Astrocyte of the hippocampus (primary cell): ENCODE measurements at places on chromosomes 13 and 19.

- peak; percentile 90 for DNase-seq
Measured at GRCh38 chr13:23673354-23673753, 103.1 kb downstream of the TNFRSF19 start.

GRCh38 chr19:51568456-51568855 lies 2.6 kb upstream of the ZNF175 start:
- DNase-seq = no peak

GRCh38 chr19:35000338-35000646 lies 169 bp downstream of the GRAMD1A start:
- DNase-seq = no peak

DNA sequence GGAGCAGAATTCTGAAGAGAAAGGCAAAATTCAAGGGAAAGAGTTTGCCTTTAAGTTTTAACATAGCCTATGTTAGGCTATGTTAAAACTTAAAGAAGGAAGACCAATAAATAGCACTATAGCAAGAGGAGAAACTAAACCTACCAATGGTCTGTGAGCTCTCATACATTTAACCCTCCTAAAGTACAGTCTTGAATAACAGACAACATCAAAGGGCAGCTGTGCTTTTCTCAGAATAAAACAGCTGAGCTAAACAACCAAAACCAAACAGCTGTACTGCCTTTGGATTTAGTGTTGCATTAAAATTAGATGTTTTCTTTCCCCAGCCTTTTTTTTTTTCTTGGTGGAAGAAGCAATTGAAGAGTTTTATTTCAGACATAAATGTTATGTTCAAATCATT lies 34.0 kb downstream of the KLF5 start:
- DNase-seq = no peak

DNA sequence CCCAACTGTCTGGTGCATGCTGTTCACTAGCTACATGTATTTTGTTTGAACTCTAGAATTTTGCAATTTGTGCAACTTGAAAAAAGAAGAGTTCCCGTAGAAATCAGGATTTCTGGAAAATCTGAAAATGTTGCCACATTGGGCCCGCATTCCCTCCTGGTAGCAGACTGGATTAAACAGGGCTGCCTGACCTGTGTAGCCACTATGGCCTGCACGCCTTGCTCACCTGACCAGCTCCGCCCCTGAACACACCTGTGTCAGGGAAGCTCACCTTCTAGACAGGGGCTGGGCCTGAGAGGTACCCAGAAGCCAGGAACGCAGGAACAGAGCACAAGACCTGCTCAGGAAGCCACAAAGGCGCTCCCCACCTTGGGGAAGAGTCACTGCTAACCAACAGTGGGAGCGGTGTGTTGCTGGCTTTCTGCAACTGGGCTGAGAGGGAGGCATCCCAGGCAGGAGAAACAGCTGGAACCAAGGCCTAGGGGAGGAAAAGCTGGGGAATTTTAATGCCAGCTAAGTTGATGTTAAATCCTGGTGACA lies 106.5 kb downstream of the UQCRFS1 start:
- no peak for DNase-seq

DNA sequence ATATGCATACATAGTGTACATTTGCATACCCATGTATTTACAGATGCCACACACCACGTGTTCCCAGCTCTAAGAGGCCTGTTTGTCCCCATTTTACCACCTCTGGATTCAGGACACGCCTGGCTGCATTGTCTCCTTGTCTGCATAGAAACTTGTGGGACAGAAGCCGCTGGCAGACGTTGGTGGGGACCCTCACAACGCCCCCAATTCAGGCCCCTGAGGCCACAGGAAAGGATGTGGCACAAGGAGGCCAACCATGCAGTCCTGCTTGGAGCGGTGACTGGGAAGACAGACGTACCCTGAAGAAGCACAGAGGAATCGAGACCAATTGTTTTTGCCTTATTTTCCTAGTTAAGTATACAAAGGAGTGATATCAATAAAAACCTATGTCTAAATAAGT lies 96.1 kb downstream of the ANKRD10 start:
- DNase-seq = no peak

- DNase-seq = no peak
Measured at GRCh38 chr19:55440411-55441105, 2.5 kb downstream of the SHISA7 start.

- no peak for DNase-seq
Measured at GRCh38 chr13:73993661-73994060, 140.5 kb downstream of the KLF12 start.

DNA sequence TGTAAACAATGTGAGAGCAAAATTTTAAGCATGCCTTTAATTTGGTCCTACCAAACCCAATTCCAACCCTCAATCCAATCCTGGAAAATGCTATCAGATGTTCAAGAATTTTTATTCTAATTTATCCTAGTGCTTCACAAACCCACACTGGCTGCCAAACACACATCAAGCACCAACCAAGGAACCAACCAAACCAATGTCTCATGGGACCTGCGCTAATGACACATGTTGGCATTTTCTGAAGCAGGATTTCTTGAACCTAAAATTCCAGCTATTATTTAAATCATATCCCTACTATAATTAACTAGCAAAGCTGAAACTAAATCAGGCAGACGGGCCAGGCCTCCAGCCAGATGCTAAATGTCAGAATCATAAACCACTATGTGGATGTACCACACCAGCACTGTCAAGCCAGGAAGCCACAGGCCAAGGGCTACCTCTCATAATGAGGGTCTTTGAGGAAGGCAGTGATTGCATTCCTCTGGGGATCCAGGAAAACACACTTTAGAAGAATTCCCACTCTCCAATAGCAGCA lies 5.8 kb downstream of the LATS2 start:
- no peak for DNase-seq

GRCh38 chr13:104461049-104461448 lies 1394.8 kb upstream of the SLC10A2 start:
- peak; percentile 11 for DNase-seq

DNA sequence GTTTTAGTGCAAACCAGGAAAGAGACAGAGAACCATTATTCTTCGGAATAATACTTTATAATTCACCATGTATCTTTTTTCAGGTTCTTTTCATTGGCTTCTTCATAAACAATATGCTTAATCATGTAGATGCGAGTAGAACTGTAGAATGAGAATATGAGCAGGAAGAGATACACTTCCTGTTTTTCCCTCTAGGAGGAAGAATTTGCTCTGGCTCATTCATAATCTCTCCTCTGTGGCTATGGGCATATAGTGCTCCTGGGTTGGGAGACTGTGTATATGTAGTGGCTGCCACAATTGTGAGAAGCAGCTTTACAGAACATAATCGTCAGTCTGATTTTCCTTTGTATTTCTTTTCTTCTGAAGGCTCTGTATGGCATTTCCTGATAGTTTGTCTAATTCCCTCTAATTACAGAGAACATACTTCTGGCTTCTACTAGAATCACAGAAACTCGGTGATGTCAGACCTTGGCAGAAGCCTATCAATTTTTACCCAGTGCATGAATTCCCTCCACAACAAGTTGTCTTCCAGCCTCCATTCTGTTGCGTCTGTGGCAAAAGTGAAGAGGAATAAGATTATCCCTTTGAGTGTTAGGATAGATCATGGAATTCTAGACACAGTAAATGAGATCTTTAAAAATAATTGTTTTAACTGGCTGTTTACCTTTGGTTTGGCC lies 2.9 kb upstream of the DCLK1 start:
- no peak for DNase-seq

GRCh38 chr19:19067276-19068072 lies 3.7 kb downstream of the SLC25A42 start:
- DNase-seq = no peak

DNA sequence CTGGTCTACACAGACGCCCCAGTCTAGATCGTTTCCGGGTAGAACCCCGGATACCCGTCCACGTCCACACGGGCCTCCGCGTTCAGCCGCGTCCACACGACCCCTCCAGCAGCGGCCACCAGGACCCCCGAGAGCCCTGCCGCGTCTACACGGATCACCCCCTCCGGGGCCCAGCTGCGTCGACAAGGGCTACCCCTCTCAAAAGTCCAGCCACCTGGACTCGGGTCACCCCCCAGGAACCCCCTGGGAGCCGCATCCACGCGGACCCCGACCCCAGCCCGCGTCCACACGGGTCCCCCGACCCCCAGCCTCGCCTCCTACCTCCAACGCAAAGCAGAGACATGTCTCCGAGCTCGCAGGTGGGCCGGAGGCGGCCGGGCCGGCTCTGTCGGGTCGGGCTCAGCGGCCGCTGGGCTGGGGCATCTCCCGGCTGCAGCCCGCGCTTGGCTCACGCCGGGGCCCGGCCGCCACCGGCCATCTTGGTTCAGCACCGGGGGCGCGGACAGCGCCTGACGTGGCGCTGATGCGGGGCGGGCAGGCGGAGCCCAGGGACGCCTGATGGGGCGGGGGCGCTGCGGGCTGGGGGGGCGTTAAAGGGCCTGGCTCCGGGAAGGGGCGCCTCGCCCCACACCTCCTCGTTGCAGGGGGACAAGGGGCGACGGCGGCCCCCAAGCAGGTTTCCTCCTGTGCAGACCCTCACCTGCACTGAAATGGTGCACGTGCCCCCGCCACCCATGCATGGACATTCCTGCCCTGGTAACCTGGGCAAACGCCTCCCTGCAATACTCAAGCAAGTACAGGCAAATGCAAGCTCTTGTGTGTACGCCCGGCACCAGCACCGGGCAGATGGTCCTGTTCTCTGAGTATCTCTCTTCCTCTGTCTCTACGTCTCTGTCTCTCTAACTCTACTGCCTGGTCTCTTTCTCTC lies at the start of gene UNC13A:
TSS of gene UNC13A (minus strand) at position 498 of the 928 bp plus-strand sequence. CDS start at position 343, 155 bp downstream.
- peak; percentile 77 for DNase-seq

GRCh38 chr13:37067874-37068273 lies 8.4 kb upstream of the SUPT20H start:
- no peak for DNase-seq

DNA sequence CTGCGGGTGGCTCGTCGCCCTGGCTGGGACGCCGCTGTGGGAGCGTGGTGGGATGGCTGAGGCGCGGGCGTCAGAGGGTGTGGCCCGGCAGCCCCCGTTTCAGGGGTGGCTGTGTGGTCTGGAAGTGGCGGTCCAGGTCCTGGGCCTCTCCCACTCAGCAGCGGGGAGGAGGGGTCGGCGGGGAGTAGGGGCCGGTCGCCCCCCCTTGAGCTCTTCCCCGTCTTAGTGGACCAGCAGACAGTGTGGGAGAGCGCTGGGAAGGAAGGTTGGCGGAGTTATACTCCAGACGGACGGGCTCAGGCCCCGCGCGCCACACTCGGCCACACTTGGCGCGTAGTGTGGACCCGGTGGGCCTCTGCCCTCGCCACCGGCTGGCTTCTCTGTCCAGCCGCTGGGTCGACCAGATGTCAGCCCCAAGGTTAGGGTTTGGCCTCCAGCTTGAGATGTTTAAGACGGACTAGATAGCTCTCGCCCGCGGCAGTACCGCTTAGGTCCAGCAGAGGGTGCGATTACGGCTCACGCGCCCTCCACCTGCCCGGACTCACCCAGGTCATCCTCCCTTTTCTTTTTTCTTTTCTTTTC lies 21.7 kb upstream of the ZNF429 start:
- DNase-seq = no peak

- no peak for DNase-seq
Measured at GRCh38 chr19:10044390-10044789, 31.1 kb downstream of the RDH8 start.

GRCh38 chr19:6229951-6230712 lies 49.6 kb downstream of the MLLT1 start:
- DNase-seq = no peak
